Spinal cord (tissue), 10 donors: ENCODE measurements at places on chromosomes 6 and 20. TPM values are rescaled to one million over a fixed set of nuclear protein-coding genes. Genes with fewer than 3 reads are reported as not detected.

The MARCKS gene
- 365 TPM for total RNA-seq

The HFE gene
- total RNA-seq, result 8.9 TPM

The OPRL1 gene
- 13.9 TPM for total RNA-seq

The BMP5 gene
- total RNA-seq, result 34.5 TPM

GRCh38 chr6:121771937-121772720 lies 336.7 kb downstream of the GJA1 start:
- DNase-seq, result no peak

- DNase-seq, result peak; percentile 4
Measured at GRCh38 chr6:146909376-146909775, 294.8 kb upstream of the STXBP5 start.

GRCh38 chr6:33926451-33926850 lies 122.6 kb upstream of the MLN start:
- DNase-seq, result no peak

- no peak for DNase-seq
Measured at GRCh38 chr6:126890055-126890454, 228.4 kb upstream of the RSPO3 start.

DNA sequence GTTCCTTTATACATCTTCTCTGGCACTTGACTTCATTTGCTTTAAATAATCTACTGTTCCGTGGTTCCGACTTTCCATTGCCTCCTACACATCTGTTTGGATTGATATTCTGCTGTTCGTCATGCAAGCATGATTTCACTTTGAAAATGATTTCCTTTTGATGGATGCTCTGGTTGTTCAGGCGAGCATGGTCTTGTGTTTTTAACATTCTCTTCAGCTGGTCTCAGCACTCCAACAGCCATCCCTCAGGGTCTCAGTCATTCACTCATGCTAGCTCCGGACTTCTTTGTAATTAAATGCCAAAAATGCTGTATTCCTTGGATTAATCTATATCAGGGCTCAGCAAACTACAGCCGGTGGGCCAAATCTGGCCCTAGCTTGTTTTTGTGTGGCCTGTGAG lies 27.2 kb upstream of the SPACA1 start:
- no peak for DNase-seq

DNA sequence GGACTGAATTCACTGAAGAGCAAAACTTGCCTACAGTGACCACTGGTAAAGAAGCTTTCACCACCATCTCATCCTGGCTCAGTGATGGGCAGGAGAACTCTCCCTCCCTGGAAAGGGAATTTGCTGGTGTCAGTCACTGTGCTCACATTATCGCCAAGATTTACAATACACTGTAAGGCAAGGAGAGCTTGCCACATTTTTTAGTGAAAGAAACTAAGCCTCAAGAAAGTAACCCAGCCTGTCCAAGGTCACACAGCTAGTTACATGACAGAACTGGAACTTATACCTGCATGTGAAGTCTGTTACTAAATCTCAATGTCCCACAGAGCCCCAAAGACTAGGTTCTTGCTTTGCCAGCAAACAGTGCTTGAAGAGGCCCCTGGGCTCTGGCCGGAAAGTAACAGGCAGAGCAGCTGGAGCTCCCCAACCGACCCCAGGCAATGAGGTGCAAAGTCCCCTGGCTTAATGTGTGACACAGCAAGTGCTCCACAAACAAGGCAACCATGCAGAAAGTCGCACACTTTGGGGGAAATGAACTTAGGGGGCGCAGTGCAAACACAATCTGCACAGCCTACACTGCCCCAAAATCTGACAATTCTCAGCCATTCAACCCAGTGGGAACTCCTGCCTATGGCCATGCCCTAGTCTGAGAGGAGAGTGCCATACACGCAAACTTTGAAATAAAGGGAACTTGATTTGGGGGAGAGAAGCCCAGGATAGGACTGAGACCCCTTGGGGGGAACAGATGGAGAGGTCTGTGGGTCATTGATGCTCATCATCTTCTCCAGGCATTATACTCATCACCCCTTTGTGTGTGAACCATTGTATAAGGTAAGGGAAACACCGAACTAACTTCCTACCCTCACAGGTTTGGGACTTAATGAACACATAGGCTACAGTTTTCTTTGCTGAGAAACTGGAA lies 1.9 kb downstream of the BCL2L1 start:
- DNase-seq, result no peak

DNA sequence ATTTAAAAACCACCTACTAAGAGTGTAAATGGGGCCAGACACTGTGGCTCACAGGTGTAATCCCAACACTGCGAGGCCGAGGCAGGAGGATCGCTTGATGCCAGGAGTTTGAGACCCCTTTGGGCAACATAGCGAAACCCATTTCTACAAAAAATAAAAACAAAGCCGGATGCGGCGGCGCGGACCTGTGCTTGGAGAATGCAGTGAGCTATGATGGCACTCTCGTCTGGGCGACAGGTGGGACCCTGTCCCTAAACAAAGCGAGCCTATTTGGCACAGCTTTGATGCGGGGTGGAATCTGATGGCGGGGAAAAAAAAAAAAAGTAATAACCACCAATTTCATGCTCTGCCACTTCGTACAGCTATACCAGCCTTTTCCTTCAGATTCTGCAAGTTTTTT lies 1.1 kb downstream of the TCP1 start:
- no peak for DNase-seq

DNA sequence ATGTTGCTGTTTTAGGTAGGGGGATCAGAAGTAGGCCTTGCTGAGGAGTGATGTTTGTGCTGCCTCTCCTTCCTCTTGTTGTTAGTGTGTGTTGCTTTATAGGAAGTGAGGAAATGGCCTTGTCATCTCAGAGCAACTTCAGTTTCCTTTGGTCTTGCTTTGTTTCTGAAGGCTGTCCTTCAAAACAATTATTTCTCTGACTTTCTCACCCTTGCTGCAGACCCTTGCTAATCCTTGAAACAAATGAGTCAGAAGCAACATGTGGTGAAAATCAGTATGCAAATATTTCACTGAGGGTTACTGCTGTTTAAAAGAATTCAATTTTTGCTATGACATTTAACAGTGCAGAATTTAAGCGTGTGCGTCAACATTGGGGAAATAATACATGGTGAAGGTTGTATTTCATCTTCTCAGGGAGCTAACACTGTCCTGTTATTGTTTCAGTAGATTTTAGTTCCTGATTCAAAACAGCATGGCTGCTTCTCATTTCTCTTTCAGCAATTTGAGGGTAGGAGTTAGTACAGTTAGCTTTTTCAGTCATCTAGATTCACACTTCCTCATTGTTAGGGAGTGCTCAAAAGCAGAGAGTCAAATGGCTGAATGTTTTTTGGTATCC lies 13.8 kb downstream of the RNF144B start:
- no peak for DNase-seq

GRCh38 chr6:124443541-124443940 lies 518.7 kb upstream of the RNF217 start:
- DNase-seq, result no peak

- DNase-seq, result no peak
Measured at GRCh38 chr20:58173930-58174707, 54.3 kb downstream of the ANKRD60 start.

DNA sequence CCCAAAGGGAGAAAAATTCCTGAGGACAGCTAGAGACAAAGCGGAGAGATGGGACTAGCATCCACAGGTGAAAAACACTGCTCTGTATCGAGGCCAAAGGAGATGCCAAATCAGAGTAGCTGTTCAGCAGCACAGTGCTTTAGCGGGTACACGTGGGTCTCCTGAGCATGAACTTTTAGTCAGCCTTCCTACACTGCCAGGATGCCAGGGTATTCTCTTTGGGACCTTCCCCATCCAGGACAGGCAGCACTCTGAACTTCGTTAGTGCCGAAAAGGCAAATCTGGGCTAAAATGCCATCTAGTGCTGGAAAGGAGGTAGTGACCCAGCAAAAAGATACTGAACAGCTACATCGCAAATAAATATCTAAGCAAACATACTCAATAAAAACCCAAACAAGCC lies 64.9 kb downstream of the C6orf58 start:
- no peak for DNase-seq

DNA sequence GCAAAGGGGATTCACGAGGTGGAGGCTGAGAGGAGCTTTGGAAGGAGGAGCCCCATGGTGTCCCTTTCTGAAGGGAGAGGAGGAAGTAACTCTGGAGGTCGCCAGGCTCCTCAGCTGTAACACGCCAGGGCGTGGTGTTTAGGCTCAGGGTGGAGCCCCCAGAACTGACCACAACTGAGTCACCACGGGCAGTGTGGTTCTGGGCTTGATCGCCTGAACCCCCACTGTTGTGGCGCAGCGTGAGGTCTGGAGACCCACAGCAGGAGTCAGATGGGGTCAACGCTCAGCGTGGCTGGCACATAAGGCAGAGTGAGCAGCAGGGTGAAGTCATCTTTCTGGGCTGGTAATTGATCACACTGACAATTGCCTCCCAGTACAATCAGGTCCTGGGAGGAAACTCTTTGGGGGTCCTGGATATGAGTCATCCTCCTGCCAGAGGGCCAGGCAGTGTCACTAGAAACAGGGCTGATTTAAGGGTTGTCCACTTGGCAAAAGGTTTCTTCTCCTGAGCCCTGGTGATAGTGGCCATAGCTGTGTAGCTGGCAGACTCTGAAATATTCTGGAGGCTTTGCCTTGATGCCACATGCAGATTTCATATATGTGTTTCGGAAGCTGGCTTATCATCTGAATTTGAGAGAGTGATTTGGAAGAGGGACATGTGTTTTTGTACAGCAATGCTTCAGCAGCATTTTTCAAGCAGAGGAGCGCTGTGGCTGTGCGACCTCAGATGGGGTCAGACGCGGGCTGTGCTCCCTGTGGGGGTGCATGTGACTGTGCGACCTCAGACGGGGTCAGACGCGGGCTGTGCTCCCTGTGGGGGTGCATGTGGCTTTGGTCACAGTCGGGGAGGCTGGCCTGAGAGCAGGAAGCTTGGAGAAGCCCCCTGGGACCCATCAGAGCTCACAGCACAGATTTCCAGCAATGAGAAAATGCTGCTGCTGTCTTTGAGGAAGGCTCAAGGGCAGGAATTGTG lies 50.0 kb downstream of the SYNJ2 start:
- DNase-seq, result no peak

DNA sequence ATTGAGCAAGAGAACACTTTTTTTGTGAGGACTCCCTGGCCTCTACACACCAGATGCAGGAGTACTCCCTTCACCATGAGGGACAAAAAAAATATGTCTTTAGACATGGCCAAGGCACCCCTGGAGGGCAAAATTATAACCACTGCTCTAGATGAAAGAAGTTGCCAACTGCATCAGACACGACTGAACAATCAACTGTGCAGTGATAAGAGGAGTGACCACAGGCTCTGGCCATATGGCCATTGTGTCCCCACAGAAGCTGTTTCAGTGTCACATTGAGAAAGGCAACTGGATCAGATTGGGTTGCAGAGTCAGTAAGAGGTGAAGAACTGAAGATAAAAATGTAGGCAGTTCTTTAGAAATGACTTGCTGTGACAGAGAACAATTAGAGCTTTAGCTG lies 85.7 kb downstream of the C6orf118 start:
- DNase-seq, result no peak

DNA sequence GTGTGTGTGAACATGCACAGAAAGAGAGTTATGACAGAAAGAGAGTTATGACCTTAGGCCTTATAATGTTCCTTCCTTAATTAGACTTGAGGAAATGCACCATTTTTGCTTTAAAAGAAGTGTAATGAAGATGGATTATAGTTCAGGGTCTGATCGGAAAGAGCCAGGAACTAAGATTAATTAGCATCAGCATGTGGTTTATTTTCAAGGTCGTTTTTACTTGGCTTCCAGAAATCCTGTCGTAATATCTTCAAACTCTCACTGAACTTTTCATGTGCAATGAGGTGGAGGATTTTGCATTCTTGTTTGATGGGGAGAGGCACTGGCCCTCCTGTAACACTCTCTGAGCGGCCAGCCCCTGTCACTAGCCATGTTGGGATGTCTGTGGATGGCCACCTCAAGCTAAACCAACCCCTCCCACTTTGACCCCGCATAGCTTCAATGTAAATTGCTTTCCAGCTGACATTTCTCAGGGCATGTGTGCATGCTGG lies 116.8 kb downstream of the CDC5L start:
- DNase-seq, result no peak

- no peak for DNase-seq
Measured at GRCh38 chr20:45345104-45345936, 2.9 kb downstream of the SDC4 start.

- DNase-seq, result no peak
Measured at GRCh38 chr6:14344486-14344885, 226.9 kb downstream of the CD83 start.

GRCh38 chr6:117168296-117169063 lies 96.9 kb upstream of the VGLL2 start:
- DNase-seq, result no peak
